ENCODE measurements at places on chromosomes 13 and 19.

- DNase-seq: no peak
These were observed 155.9 kb upstream of the KLF12 start for GRCh38 chr13:74289861-74290773.

- DNase-seq: no peak
These were observed 4.1 kb upstream of the CD79A start for GRCh38 chr19:41872775-41873647.

GRCh38 chr13:95714142-95714832, 37.3 kb downstream of the DNAJC3 start:
- DNase-seq: no peak

- DNase-seq: no peak
These were observed 39.5 kb upstream of the C13orf46 start for GRCh38 chr13:114013336-114013735.

GRCh38 chr13:75693227-75693626, 57.1 kb downstream of the LMO7 start:
- DNase-seq: no peak

DNA sequence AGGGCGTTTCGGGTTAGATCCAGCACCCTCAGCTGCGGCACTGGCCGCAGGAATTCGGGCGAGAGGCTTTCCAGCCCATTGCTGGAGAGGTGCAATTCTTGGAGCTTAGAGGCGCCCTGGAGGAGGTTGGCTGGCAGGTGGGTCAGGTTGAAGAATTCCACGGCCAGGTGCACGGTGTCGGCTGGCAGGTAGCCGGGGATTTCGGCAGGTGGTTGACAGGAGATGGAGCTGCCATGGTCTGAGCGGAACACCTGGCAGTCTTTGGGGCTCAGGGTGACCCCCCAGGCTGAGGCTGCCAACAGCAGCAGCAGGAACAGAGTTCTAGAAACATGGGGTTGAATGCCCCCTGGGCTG, 1.3 kb downstream of the LRG1 start:
- no peak for DNase-seq

DNA sequence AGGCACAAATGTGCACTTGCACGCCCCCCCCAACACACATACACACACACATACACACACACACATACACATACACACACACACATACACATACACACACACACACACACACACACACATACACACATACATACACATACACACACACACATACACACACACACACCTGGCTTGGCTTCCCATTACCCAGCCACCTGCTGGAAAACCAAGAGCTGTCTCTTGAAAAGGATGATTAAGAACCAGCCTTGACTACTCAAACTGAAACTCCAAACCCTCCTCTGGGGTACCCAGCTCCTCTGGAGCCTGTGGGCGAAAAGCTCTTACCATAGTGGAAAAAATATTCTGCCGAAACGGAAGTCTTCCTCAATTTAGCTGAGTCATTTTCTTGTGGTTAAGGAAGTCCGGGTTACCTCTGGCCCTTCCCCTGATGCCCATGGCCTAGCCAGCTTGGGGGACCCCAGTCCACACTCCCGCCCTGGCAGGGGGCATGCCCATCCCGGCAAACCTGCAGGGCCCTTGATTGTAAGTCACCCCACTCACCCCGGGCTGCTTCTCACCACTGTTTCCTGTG, 21.9 kb downstream of the CEBPA start:
- DNase-seq: no peak

DNA sequence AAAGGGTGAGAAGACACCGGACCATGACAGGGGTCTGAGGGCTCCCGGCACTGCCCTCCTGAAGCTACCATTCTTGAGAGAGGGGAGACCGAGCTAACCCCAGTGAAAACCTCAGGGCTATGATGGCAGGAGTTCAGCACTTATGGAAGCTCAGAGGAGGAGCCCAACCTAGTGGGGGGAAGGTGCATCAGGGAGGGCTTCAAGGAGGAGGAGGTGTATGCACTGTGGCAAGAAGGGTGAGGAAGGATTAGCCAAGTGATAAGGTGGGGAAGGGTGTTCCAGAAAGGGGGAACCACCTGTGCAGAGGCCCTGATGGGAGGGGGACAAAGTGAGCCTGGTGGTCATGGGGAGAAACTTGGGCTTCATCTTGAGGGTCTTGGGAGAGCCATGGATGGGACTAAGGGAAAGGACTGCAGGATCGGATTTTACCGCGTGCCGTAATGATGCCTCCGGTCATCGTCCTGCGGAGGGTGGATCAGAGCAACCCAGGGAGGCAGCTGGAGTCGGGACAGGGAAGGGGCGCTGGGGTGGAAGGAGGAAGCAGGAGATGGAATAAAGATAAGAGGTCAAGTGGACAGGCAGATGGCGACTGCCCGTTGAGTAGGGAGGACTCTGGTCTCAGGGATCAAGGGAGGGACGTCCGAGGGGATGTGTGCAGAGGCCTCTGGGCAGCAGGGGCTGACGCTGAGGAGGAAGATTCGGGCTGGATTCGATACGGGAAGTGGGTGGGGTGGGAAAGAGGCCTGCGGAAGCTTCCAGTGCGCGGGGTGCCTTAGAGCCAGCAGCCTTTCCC, 13.3 kb upstream of the PSMD8 start:
- no peak for DNase-seq

DNA sequence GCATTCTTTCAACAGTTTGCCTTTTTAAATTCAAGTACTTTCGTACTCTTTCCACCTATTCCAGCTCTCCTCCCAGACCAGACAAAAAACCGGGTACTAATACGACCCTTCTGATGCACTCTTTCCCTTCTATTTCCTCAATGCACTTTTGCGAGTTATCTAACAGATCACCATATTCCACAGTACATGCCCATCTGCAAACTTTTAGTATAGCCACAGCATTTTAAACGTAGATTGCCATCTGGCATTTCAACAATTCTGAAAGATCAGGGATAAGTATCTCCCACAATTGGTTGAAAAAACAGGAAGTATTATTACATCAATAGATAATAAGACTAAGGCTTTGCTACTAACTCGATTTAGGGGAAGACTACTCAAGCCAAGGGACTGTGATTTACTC, 31.5 kb downstream of the RBM26 start:
- DNase-seq: no peak

DNA sequence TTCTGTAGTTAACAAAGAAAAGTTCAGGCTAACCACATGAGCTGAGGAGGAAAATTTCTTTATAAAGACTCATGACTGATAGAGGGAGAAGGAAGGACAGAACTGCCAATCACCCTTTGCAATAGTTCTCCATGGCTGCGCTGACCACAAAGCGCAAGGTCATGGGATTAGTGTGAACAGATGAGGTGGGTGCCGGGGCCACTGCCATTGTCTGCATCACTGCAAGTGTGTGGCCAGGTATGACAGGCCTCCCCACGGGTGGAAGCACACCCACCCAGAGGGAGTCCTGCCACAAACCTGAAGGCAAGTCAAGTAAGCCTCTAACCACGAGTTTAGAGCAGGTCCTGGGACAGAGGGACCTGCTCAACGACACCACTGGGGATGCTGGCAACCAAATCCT, 128.1 kb downstream of the TUBA3C start:
- DNase-seq: no peak

GRCh38 chr19:38255383-38256014, 675 bp downstream of the PPP1R14A start:
- no peak for DNase-seq

- no peak for DNase-seq
These were observed 1.5 kb downstream of the CD22 start for GRCh38 chr19:35330475-35330874.

DNA sequence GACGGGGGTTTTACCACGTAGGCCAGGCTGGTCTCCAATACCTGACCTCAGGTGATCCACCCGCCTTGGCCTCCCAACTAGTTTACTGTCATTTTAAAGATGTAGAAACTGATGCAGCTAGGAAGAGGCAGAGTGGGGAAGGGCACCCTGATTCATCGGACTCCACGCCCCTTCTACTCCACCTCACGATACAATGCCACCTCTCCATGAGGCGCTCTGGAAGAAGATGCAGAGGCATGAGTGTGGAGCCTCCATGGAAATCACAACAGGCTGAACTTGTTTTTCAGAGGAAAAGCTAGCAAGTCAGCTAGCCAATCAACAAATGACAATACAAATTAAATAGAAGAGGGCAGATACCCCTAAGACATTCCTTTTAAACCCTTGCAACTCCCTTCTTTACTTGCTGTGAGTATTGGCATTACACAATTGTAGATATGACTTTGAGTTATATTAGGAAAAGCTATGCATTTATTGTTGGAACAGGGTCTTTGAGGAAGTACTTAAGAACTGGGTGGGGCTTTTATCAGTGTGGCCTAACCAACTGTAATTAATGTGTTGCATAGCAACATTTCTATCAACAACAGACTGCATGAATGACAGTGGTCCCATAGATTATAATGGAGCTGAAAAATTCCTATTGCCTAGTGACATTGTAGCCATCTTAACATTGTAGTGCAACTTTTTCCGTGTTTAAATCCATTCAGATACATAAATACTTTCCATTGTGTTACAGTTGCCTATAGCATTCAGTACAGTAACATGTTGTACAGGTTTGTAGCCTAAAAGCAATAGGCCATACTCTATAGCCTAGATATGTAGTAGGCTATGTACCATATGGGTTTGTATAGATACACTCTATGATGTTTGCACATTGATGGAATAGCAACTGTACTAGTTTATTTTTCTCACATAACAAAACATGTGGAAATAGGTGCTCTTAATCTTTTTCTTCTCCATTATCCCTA, 17.6 kb downstream of the WDFY2 start:
- no peak for DNase-seq

DNA sequence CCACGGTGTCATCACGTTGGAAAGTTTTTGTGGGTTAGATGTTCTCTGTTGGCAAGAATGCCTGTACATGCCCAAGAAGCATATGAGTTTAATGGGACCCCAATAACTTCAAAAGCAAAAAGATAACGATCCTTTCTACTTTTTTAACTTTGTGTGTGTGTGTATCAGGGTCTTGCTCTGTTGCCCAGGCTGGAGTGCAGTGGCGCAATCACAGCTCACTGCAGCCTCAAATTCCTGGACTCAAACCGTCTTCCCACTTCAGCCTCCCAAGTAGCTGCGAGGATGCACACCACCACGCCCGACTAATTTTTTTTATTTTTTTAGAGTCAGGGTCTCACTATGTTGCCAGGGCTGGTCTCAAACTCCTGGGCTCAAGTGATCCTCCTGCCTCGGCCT, 34.3 kb upstream of the TPM4 start:
- no peak for DNase-seq

DNA sequence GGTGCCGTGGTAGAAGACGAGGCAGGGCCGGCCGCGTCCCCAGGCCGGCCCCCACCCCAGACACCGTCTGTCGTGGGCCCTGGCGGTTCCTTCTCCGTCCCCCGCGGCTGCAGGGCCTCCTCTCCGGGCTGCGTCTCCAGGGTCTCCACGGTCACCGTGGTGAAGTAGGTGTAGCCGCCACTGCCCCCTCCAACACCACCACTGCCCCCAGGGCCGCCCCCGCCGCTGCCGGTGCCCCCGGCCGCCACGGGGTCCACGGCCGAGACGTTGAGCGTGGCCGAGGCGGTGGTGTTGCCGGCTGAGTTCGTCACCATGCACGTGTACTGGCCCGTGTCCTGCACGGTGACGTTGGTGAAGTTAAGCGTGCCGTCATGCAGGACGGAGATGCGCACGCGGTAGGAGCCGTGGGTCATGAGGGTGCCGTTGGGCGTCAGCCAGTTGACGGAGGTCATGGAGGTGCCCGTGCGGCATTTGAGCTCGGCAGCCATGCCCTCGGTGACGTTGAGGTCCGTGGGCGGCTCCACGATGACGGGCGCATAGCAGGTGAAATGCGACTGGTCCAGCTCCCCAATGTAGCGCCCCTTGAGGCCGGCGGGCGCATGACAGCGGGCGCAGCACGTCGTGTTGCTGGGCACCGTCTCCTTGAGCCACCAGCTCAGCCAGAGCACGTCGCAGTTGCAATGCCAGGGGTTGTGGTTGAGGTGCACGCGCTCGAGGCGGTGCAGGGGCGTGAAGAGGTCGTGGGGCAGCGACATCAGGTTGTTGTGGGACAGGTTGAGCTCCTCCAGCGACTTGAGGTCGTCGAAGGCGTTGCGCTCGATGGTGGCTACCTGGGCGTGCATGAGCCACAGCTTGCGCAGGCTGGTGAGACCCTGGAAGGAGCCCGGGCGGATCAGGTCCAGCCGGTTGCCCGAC, 4.6 kb upstream of the ASPDH start:
- DNase-seq: no peak

DNA sequence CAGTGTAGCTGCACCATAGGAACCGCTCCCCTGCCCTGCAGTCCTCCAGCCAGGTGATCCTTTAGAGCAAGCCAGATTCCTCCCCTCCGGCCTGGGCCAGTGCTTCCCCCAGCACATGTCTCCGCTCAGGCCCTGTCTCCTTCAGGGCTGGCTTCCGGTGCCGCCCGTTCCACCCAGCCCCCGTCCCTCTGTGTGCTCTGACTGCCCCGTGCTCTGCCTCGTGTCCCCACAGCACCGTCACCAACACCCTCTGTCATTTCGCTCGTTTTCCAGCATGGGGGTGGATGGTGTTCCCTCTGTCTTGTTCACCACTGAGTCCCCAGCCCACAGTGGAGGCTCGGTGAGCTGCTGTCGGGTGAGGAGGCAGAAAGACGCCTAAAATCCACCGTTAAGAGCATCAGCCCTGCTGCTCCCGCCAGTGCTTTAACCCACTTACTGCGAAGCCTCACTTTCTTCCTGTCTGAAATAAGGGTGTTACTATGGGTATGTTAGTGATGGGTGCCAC, 54.5 kb downstream of the TSSK6 start:
- DNase-seq: no peak

- no peak for DNase-seq
These were observed 45.7 kb downstream of the NAA16 start for GRCh38 chr13:41356786-41357185.

Data from CMK (cell line).